A549 treated with CpdA at 1 μM for 4 hours (cell line): ENCODE measurements at places on chromosomes 13 and 19. TPM values are rescaled to one million over a fixed set of nuclear protein-coding genes. Genes with fewer than 3 reads are reported as not detected.

RGL3 gene
- 1.3 to 2.4 TPM (median 1.8 TPM) in 5 replicates for total RNA-seq

ZNF729 gene
- total RNA-seq, result not detected in 5 replicates

CGB2 gene
- 0.27 to 0.70 TPM (median 0.32 TPM) in 4 of 5 replicates, not detected in the other for total RNA-seq

ZNF28 gene
- 0.42 to 2.6 TPM (median 1.7 TPM) in 5 replicates for total RNA-seq

CAPN12 gene
- total RNA-seq, result 4.8 to 7.1 TPM (median 5.9 TPM) in 5 replicates
